ENCODE measurements at places on chromosomes 5 and 9. TPM values are rescaled to one million over a fixed set of nuclear protein-coding genes. Genes with fewer than 3 reads are reported as not detected.
A peak's percentile ranks its signal among the peaks of the same experiment; 100 is the strongest.

CBY3 gene
- not detected for total RNA-seq

GRCh38 chr9:131307974-131308373, 18.5 kb downstream of the PLPP7 start:
- H3K4me3 ChIP-seq = no peak overlapping the region
- peaks cover 18% of the 10 kb centered on the region for H3K4me1 ChIP-seq
- H3K27ac ChIP-seq = no peak overlapping the region
- no peaks in the 10 kb centered on the region for H3K27me3 ChIP-seq
- DNase-seq = no peak

GRCh38 chr9:135865531-135865930, 41.8 kb downstream of the CAMSAP1 start:
- H3K27ac ChIP-seq = no peak overlapping the region
- H3K4me3 ChIP-seq = no peak overlapping the region
- H3K4me1 ChIP-seq = no peaks in the 10 kb centered on the region
- H3K27me3 ChIP-seq = no peaks in the 10 kb centered on the region
- H3K36me3 ChIP-seq = peaks cover 2% of the 10 kb centered on the region
- DNase-seq = no peak

- DNase-seq = no peak
- H3K4me1 ChIP-seq = no peaks in the 10 kb centered on the region
- no peak overlapping the region for H3K4me3 ChIP-seq
- no peaks in the 10 kb centered on the region for H3K27me3 ChIP-seq
These were observed 70.0 kb upstream of the PPP1R26 start for GRCh38 chr9:135409286-135410200.

DNA sequence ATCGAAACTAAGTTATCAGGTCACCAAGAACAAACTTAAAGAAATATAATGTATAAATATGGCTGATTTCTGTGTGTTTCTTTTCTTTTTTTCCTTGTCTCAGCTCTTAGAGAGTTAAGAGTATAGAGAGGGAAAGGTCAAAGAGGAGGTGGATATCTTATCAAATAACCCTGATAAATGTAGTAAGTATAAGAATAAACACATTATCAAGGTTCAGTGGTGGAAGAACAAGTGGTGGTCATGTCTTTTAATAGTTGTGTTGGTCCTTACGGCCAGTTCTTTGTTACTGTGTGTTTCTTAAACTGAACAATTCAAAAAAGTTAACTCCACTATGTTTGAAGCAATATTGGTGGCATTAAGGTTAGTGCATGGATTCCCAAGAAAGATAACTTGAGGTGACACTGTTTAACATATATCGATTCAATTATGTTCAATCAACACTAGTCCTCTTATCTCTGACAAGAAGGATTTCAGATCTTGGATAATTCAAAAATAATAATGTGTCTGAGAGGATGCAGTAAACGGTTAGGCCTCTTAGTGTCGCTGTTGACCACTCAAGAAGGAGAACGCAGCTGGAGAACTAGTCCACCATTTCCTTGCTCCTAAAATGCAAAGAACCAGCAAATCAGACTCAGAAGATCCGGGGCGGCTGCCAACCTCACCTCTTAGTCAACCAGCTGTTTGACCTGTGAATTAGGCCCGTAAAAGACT, at the start of gene PCDHGA3:
Gene PCDHGA3 (plus strand): TSS at position 588 of the 711 bp plus-strand sequence. CDS start 205 bp downstream, outside the sequence.
- peaks cover 4% of the 10 kb centered on the region for H3K27me3 ChIP-seq
- no peaks in the 10 kb centered on the region for H3K4me1 ChIP-seq
- no peak within 1 kb of the TSS for H3K27ac ChIP-seq
- no peaks in the 10 kb centered on the region for H3K36me3 ChIP-seq
- H3K4me3 ChIP-seq = peak within 1 kb of the TSS; percentile 36

DNA sequence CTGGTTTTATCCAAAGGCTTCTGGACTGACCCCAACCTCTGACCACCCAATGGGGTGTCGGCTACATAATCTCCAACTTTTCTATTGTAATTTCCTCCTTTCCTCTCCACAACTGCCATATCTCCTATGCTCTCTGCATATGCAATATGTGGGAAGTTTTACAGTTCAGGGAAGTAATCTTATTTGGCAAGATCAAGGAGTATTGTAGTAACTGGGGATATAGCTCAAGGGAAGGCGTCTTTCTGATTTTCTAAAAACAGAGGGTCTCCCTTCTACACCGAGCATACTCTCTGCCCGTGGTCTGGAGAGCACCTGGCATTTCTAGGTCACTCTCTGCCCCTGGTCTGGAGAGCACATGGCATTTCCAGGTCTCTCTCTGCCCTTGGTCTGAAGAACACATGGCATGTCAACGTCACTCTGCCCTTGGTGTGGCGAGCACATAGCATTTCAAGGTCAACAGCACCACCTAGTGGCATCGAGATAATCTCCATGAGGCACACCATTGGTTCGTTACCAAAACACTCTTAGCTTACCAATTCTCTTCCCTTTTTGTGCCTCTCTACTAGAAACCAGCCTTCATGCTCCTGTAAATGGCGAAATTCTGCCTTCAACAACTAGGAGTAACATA, 616.4 kb upstream of the NUDT12 start:
- no peak for DNase-seq
- no peaks in the 10 kb centered on the region for H3K36me3 ChIP-seq
- no peak overlapping the region for H3K4me3 ChIP-seq
- H3K4me1 ChIP-seq = no peaks in the 10 kb centered on the region
- H3K27ac ChIP-seq = no peak overlapping the region

DNA sequence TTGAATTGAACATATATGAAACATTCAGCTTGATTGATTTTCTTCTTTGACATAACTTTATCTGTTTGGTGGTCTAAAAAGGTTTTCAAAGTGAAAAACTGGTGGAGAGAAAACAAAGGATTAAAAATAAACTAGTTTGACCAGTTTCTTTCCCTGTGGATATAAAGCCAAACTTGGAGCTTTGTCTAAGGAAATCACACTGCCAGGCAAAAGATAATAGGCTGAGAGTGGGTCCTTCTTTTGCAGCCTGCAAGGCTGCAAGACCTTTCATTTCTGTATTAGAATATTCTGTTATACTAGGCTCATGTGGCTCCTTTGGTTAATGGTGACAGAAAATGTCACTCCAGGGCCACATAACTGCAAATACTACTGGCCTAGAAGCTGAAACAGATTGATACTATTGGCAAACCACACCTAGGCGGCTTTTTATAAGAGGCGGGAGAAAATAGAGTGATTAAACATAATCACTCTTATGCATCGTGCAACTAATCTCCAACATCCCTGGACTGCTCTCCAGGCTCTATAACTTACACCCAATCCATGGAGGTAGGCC, 129.1 kb upstream of the ZNF462 start:
- no peaks in the 10 kb centered on the region for H3K4me1 ChIP-seq
- H3K36me3 ChIP-seq = no peaks in the 10 kb centered on the region
- no peak overlapping the region for H3K27ac ChIP-seq
- H3K27me3 ChIP-seq = no peaks in the 10 kb centered on the region
- no peak for DNase-seq

SELENOP gene
- 2.7 TPM for total RNA-seq

EGFL7 gene
- total RNA-seq = 0.75 TPM

- DNase-seq = no peak
- H3K27ac ChIP-seq = no peak overlapping the region
- H3K36me3 ChIP-seq = no peaks in the 10 kb centered on the region
- H3K4me1 ChIP-seq = no peaks in the 10 kb centered on the region
- H3K27me3 ChIP-seq = no peaks in the 10 kb centered on the region
These were observed 64.6 kb downstream of the NEURL1B start for GRCh38 chr5:172705576-172706084.

ACOT12 gene
- not detected for total RNA-seq

ZNF883 gene
- 0.79 TPM for total RNA-seq

PLAC8L1 gene
- not detected for total RNA-seq

LCN6 gene
- total RNA-seq = not detected

PCDHA9 gene
- not detected for total RNA-seq

GRCh38 chr5:147472664-147473475, 37.0 kb downstream of the DPYSL3 start:
- no peaks in the 10 kb centered on the region for H3K27me3 ChIP-seq
- no peak for DNase-seq
- H3K4me3 ChIP-seq = no peak overlapping the region
- no peaks in the 10 kb centered on the region for H3K4me1 ChIP-seq
- H3K36me3 ChIP-seq = no peaks in the 10 kb centered on the region

TAF7 gene
- 83.7 TPM for total RNA-seq

GRCh38 chr5:45062044-45062443, 253.3 kb downstream of the MRPS30 start:
- H3K27me3 ChIP-seq = no peaks in the 10 kb centered on the region
- no peaks in the 10 kb centered on the region for H3K36me3 ChIP-seq
- H3K4me1 ChIP-seq = no peaks in the 10 kb centered on the region
- H3K4me3 ChIP-seq = no peak overlapping the region
- no peak for DNase-seq

- no peak for DNase-seq
- H3K27me3 ChIP-seq = no peaks in the 10 kb centered on the region
- peaks cover 12% of the 10 kb centered on the region for H3K4me1 ChIP-seq
- no peaks in the 10 kb centered on the region for H3K36me3 ChIP-seq
- no peak overlapping the region for H3K27ac ChIP-seq
These were observed 28.4 kb upstream of the BTNL3 start for GRCh38 chr5:180960209-180960608.

ENTREP1 gene
- not detected for total RNA-seq

DNA sequence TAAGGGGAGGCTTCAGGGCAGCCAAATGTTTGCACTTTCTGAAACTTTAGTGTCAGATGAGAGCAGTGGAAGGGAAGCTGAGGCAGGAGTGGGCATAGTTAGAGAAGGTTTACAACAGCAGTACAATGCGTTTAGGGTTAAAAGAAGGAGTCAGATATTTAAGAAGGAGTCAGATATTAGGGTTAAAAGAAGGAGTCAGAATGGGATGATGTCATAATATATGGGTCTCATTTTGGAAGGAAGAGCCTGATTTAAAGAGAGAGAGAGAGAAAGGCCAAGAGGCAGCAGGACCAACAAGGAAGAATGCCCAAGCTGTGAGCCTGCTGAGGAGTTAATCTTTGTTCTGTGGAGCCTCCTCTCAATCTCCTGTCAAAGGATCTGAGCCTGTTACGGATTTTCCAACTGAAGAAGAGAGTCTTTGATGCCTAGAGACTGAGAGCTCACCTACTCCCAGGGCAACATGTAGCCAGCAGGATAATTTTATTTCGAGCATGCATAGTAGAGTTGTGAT, 9.5 kb downstream of the ISL1 start:
- no peaks in the 10 kb centered on the region for H3K4me1 ChIP-seq
- DNase-seq = no peak
- H3K36me3 ChIP-seq = no peaks in the 10 kb centered on the region

- peaks cover 15% of the 10 kb centered on the region for H3K27me3 ChIP-seq
- no peak overlapping the region for H3K27ac ChIP-seq
- no peaks in the 10 kb centered on the region for H3K36me3 ChIP-seq
- no peaks in the 10 kb centered on the region for H3K4me1 ChIP-seq
These were observed 22.7 kb upstream of the SMIM23 start for GRCh38 chr5:171762903-171763302.

- no peaks in the 10 kb centered on the region for H3K36me3 ChIP-seq
- DNase-seq = no peak
- no peaks in the 10 kb centered on the region for H3K4me1 ChIP-seq
- no peak overlapping the region for H3K27ac ChIP-seq
- H3K4me3 ChIP-seq = no peak overlapping the region
- no peaks in the 10 kb centered on the region for H3K27me3 ChIP-seq
These were observed 57.9 kb upstream of the CTNND2 start for GRCh38 chr5:11962122-11962521.

DNA sequence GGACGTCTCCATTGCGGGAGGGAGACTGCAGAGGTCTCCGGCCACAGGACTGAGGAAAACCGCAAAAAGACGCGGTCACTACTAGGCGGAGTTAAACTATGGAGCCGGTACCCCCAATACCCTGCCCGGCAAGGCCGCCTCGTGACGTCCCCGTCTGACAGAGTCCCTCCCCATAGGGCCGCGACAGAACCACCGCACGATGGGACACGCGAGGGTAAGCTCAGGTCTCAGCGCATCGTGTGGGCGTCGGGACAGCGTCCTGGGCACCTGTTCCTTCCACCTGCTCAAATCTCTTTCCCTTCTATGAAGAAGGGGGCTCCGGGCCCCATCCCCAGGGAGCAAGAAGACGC, 35.2 kb upstream of the GLDC start:
- H3K27me3 ChIP-seq = no peaks in the 10 kb centered on the region
- H3K4me1 ChIP-seq = peaks cover 21% of the 10 kb centered on the region
- DNase-seq = peak; percentile 51
- H3K4me3 ChIP-seq = peak overlapping the region; percentile 79
- peak overlapping the region; percentile 98 for H3K27ac ChIP-seq

EQTN gene
- not detected for total RNA-seq

EIF4E1B gene
- not detected for total RNA-seq

GRCh38 chr5:62727861-62728260, 149.2 kb downstream of the LRRC70 start:
- no peak overlapping the region for H3K4me3 ChIP-seq
- H3K27ac ChIP-seq = no peak overlapping the region
- H3K4me1 ChIP-seq = no peaks in the 10 kb centered on the region
- DNase-seq = no peak

- H3K36me3 ChIP-seq = no peaks in the 10 kb centered on the region
- no peaks in the 10 kb centered on the region for H3K27me3 ChIP-seq
- peak overlapping the region; percentile 83 for H3K4me3 ChIP-seq
These were observed 48.6 kb downstream of the ANXA2R start for GRCh38 chr5:42991404-42992087.

- no peak overlapping the region for H3K27ac ChIP-seq
- no peak for DNase-seq
- H3K4me1 ChIP-seq = no peaks in the 10 kb centered on the region
- H3K27me3 ChIP-seq = no peaks in the 10 kb centered on the region
- H3K4me3 ChIP-seq = no peak overlapping the region
These were observed 342.4 kb downstream of the KIAA0825 start for GRCh38 chr5:94276048-94276447.

SERF1A gene
- total RNA-seq = 14.9 TPM

- H3K4me3 ChIP-seq = no peak within 1 kb of the TSS
- DNase-seq = no peak
- no peaks in the 10 kb centered on the region for H3K27me3 ChIP-seq
- peaks cover 18% of the 10 kb centered on the region for H3K4me1 ChIP-seq
These were observed at the start of gene TNFSF15 for GRCh38 chr9:114805670-114806525. TSS of gene TNFSF15 (minus strand) at chr9:114806039. CDS start at chr9:114806012, 27 bp downstream.

DNA sequence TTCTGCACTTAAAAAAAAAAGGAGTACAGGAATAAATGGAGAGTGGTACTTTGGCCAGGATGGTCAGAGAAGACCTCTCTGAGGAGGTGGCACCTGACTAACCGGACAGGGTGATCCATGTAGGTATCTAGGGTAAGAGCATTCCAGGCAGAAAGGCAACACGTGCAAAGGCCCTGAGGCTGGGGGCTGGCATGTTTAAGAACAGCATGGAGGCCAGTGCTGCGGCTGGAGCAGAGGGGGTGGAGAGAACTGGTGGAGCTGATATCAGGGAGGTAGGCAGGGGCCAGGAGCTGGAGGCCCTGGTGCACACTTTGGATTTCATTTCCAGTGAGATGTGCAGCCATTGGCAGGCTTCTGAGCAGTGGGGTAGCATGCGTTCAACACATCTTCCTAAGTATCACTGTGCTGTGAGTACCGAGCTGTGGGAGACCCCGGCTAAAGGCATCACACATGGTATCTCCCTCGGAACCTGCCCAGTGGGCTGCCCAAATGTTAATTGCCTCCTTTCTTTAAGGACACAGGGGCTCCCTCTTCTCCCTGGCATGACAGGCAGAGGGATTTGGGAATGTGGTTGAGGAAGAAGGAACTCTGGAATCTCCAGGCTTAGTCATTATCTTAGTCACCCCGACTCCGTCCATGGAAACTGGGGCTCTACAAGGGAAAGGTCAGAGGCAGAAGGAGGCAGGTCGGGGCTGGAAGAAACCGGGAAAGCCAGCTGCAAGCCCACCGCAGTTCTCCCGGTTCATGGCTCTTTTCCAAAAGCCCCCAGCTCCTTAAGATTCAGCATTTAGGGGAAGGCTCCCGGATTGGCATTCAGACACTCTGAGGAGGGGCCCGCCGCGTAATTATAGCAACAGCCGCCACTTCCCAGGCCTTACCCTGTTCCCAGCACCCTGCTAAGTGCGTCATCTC, 18.6 kb downstream of the SLC6A7 start:
- no peaks in the 10 kb centered on the region for H3K36me3 ChIP-seq
- no peak for DNase-seq
- no peaks in the 10 kb centered on the region for H3K27me3 ChIP-seq
- H3K4me1 ChIP-seq = peaks cover 29% of the 10 kb centered on the region

All from T-cell (primary cell).